ENCODE measurements at places on chromosomes 6 and 20.

GRCh38 chr20:61819574-61819846 is 246.2 kb downstream of the TAF4 start:
- DNase-seq: no peak

DNA sequence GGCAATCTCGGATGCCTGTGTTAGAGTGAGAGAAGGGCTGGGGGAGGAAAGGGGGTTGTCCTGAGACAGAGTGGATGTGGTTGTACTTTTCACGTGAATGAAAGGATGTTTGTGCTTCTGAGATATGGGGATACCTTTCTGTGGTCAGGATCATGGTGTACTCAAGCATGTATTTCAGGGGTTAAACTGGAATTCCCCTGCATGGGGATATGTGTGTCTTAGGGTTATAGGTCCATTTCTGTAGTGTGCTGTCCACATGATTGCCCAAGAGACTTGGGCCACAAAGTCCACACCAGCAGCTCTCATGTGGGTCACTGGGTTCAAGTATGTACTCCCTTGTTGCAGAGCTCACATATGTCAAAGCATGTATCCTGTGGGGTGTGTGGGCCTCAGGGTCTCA is 10.5 kb downstream of the SYNGAP1 start:
- no peak for DNase-seq

GRCh38 chr20:23148731-23149570 is 62.8 kb upstream of the CD93 start:
- no peak for DNase-seq

GRCh38 chr6:1018041-1018440 is 293.9 kb upstream of the FOXQ1 start:
- no peak for DNase-seq

DNA sequence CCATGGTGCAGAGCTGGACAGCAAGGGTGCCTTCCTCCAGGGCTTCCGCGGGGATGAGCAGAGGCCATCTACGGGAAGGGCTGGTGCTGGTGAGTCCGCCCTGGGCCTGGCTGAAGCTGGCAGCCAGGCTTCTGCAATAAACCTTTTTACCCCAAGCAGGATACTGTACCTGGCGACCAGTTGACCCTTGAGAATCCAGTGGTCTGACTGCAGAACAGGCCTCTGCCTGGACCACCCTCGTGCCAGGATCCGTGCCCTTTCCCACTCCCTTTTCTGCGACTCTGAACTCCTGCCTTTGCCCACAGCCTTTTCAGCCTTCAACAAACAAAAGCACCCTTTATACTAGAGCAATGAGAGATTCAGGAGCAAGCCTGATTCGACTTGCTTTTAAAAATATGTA is 18.9 kb downstream of the CDH26 start:
- no peak for DNase-seq
